OCI-LY7 (cell line): ENCODE measurements at places on chromosomes 16 and 17.

DNA sequence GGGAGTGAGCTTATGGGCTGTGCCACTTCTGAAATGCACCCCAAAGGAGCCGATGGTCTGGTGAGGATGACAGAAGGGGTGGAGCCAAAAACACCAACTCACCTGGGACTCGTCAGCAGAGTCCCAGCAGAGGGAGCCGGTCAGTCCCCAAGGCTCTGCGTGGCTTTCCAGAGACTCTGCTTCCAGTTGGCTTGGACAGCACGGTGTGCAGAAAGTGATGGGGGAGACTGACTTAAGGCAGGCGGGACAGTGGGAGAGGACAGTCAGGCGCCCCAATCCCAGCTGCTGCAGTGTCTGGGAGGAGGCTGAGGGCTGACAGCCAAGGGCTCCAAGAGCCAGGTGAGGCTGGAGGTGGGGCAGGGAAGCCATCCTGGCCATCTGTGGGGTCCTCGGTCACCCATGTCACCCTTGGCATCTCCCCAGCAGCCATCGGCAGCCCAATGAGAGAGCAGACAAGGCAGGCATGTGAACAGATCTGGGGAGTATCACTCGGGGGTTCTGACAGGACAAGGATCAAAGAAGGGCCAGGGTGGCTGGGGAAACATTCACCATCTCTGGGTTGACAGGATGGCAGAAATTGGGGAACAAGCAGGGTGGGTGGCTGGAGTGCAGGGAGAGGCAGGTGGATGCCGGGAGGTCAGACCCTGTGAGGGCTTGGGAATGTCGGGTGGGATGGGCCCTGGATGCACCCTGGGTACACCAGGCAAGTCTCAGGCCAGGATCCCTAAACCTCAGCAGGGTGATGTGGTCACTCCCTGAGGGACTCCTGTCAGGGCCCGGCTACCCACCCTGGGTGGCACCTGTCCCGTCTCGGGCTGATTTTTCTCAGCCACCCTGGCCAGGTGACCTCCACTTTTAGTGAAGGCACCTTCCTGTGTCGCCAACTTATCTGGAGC lies 8.9 kb upstream of the KRTAP17-1 start:
- DNase-seq = no peak

GRCh38 chr16:57262841-57263540 lies 17.9 kb downstream of the ARL2BP start:
- DNase-seq = no peak

DNA sequence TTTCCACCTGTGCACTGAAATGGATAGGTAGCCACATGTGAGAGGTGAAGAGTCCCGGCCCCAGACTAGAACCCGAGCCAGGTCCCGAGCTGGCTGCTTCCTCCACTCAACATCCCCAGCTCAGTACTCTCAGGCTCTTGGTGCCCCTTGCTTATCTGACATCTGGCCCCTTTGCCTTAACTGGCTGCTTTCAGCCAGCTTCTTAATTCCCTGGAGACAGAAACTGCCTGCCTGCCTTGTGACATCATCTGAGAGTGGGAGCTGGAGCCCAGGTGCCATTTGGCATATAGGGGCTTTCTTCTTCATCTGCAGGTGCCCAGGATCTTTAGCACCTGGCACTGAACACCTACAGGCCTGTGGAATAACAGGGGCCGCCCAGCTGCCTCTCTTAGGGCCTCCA lies 8.9 kb downstream of the CHAD start:
- DNase-seq = peak; percentile 24

GRCh38 chr17:151004-151403 lies 13.6 kb downstream of the SCGB1C2 start:
- DNase-seq = no peak

- DNase-seq = no peak
Measured at GRCh38 chr16:23333034-23333579, 31.0 kb downstream of the SCNN1B start.

- DNase-seq = no peak
Measured at GRCh38 chr17:39662551-39663339, 2.4 kb upstream of the TCAP start.

DNA sequence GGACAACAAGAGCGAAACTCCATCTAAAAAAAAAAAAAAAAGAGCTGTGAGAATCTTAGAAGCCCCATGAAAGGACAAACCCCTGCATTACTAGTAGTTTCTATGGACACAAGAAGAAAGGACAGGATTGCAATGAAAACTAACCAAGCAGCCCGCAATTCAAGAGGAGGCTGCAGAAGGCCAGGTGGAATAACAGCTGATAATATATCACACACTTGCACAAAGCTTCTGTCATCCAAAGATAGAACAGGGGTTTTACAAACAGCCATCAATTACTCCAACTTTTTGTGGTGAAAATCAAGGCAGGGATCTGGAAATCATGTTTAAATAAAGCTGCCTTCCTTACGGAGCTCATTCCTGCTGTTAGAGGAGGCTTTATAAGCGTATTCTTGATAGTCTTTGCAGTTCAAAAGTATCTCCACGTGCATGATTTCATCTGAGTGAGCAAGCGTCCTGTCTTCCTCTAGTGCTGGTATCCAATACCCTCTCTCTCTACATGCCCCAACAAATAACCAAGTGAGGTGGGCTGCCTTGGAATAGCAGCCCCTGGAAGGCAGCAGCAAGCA lies 23.1 kb upstream of the TMEM94 start:
- no peak for DNase-seq

- no peak for DNase-seq
Measured at GRCh38 chr16:72908362-72909167, 139.4 kb downstream of the ZFHX3 start.

- no peak for DNase-seq
Measured at GRCh38 chr17:61168506-61168905, 231.1 kb upstream of the TBX2 start.

DNA sequence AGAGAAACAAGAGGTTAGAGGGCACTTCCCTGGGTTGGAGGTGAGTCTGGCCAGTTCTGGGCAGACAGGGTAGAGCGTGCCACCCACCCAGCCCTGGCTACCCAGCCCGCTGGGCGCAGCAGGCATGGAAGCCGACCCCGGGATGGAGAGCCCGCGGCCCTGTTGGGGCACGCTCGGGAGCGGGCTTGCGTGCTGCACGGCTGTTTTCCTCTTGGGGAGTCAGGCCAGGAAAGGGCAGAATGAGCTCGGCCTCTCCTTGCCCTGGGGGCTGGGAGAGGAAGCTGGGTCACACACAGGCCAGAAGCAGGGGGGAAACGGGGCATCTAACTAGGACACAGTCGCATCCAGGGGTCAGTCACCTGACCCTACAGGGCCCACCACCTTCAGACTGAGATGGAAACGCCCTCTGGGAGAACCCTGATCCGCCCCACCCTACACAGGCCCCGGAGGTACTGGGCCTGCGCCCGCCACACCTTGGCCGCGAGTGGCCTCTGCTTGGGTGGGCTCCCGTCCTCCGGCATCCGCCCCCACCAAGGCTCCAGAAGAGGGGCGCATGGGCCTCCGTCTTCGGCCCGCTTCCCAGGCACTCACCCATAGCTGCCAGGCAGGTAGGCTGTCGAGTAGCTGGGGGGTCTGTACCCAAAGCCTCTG lies 1.2 kb downstream of the SOX15 start:
- no peak for DNase-seq

DNA sequence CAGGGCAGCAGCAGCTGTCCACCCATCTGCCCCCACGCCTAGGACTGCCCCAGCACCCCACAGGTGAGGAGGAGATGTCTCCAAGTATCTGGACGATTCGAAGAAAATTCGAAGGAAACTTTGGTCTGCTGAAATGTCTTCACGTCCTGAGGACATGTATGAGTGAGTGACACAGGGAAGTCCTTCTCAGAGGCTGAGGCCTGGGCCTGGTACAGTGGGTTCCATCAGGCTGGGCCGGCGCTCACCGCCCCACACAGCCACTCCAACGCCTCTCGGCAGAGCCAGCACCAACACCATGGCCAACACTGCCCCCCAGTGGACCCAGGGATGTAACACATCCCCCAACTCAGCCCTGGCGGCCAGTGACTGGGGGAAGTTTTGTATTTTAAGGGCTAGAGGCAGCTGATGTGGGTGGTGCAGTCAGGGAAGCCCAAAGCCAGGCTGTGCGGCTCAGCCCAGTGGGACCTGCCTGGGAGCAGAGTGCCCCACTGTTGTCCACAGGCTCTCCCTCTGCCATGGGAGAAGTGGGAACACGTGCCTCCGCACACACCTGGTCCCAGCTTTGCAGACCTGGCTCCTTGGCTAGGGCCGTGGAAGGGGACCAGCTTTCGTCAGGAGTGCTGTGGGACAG lies 55.8 kb upstream of the FASN start:
- peak; percentile 85 for DNase-seq

DNA sequence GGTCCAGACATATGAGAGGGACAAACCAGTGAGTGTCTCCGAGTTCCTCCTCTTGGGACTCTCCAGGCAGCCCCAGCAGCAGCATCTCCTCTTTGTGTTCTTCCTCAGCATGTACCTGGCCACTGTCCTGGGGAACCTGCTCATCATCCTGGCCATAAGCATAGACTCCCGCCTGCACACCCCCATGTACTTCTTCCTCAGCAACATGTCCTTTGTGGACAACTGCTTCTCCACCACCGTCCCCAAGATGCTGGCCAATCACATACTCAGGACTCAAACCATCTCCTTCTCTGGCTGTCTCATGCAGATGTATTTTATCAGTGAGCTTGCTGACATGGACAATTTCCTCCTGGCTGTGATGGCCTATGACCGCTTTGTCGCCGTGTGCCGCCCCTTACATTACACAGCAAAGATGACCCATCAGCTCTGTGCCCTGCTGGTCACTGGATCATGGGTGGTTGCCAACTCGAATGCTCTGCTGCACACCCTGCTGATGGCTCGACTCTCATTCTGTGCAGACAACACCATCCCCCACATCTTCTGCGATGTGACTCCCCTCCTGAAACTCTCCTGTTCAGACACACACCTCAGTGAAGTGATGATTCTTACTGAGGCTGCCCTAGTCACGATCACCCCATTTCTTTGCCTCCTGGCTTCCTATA lies 19.2 kb downstream of the ZNF200 start:
- no peak for DNase-seq

DNA sequence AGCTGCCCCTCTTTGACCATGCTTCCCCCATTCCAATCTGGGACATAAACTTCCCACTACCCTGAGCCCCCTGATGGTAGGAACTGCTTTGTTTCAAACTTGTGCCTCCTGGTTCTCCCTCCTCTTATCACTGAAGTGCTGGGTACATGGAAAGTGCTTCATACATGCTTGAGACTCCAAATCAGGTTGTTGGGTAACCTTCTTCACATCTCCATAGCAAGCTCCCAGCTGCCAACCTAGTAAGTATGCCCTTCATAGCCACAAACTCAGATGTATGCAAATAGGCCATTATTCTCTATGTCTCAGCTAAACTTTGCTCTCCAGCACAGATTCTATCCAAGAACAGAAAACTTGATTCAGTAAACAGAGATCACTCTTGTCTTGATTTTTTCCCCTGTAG lies 310.6 kb upstream of the IRX3 start:
- no peak for DNase-seq

- DNase-seq = no peak
Measured at GRCh38 chr17:45861165-45861564, 16.5 kb downstream of the SPPL2C start.

DNA sequence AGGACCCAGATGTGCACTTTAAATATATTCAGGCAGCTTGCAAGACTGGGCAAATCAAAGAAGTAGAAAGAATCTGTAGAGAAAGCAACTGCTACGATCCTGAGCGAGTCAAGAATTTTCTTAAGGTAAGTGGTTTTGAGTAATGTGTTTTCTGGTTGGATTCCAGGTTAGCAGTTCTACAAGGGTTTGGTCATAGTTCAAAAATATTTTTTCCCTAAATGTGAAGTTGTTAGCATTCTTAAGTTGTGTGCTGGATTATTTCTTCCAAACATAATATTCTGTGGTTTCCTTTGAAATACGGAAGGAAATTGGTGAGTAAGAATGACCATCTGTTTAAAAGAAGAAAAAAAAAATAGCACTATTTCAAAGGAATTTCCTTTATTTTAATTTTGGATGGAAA lies 38.4 kb downstream of the PTRH2 start:
- DNase-seq = no peak

GRCh38 chr17:16461606-16461866 lies 30.5 kb downstream of the LRRC75A start:
- no peak for DNase-seq
